RCC 7860 (cell line): ENCODE measurements at places on chromosomes 7 and 10.

- DNase-seq, result no peak
These were observed 9.8 kb upstream of the TOMM7 start for GRCh38 chr7:22832401-22832800.

DNA sequence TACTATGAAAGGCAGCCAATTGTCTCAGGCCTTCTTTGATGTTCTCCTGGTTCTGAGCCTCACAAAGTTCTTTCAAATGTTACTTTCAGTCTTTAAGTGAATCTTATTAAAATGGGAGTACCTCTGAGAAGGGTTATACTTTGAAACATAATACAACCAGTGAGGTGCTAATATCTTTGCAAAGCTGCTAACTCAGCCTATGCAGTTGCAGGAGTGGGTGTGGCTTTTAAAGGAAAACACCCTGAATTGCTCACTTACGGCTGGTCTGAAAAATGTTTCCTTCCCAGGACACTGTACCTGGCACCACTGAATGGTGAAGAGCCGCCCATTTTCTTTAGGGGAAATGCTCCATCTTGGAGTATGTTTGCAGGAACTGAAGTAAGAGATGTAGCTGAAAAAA is 130.9 kb downstream of the CHN2 start:
- no peak for DNase-seq

DNA sequence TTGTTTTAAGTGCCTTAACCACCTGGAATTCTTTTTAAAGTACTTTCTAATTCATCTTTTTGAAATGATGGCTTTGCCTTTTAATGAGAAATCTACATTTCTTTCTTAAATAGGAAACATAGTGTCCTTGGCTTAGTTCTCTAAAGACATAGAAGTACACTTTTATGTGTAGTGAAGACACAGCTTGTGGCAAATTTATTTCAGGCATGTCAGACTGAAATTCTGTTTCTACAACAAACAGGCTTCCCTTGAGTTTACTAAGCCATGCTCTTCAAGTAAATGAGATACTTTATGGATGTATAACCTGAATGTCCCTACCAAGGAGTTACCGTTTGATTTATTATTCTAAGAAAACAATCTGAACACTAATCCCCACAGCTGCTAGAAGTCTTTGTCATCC is 136.9 kb upstream of the MAGI2 start:
- no peak for DNase-seq

DNA sequence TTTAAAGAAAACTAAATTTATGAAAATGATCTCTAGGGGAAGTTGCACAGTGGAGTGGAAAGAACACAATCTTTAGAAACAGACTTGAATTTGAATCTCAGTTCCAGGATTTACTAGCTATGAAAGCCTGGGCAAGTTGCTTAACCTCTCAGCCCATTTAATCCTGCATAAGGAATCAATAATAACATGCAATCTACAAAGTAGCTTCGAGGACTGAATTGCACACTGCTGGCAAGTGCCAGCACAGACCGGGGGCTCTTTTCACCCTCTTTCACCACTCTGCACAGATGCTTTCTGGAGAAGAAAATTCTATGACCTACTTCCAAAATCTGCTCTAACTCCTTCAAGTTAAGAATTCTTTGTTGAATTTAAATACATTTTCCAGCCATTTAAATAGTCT is 63.4 kb upstream of the ANK3 start:
- DNase-seq, result no peak

DNA sequence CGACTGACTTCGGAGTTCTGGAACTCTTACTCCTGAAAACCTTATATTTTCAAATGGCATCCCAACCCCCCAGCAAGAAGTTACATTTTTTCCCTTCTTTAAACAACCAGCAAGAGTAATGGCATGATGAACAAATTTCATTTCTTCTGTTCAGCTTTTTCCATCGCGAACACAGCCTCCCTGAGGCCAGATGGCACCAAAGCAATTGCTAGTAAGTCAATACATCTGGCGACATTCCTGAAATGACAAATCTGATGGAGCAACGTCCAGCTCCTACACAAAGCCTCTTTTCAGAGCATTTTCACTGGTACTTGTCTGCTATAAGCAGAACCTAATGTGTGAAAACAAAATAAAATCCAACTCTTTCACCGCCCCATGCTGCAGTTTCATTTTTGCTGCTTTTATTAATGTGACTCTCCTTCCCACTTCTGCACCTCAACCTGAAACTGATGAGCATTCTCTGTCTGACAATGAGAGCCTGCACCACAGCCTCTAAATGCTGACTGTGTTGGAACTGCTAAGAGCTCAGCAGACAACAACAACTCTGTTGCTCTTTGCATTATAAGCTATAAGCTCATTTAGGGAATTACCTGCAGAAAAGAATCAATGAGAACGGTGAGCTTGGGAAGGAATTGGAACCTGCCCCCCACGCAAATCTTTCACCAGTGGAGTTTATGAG is 229.8 kb downstream of the FGFR2 start:
- DNase-seq, result no peak

DNA sequence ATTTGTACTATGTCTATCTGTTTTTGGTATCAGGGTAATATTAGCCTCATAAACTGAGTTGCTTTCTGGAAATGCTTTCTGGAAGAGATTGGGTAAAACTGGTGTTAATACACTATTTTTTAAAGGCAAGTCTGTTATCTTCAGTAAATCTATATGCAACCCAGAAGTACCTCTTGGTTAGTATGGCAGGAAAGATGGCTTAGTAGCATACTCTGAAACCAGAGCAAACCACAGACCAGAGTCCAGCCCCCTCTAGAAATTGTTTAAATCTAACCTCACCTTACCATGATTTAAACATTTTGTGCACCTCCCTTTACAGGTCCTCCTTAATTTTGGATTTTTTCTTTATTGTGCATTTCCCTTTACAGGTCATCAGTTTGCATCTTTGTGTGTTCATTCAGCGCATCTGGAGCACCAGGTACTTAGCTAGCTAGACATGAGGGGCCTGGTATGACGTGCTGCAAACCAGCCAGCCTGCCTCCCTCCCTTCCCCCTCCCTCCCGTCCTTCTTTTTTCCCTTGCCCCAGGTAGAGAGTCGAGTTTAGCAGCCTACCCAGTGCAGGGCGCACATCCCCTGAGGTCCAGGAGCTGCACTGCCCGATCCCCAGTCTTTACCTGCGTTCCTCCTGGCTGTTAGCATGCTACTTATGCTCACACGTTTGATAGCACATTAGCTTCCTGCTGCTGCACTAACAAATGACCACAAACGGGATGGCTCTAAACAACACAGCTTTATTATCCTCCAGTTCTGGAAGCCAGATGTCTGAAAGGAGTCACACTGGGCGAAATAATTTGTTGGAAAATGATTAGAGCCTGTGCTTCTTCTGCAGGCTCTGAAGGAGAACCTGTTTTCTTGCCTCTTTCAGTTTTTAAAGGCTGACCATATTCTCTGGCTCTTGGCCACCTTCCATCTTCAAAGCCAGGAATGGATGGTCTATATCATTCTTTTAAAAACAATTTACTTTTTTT is 299.9 kb upstream of the HABP2 start:
- no peak for DNase-seq

GRCh38 chr10:69568472-69569395 is 4.5 kb downstream of the NEUROG3 start:
- DNase-seq, result no peak
